ENCODE measurements at places on chromosomes 5 and 9.

DNA sequence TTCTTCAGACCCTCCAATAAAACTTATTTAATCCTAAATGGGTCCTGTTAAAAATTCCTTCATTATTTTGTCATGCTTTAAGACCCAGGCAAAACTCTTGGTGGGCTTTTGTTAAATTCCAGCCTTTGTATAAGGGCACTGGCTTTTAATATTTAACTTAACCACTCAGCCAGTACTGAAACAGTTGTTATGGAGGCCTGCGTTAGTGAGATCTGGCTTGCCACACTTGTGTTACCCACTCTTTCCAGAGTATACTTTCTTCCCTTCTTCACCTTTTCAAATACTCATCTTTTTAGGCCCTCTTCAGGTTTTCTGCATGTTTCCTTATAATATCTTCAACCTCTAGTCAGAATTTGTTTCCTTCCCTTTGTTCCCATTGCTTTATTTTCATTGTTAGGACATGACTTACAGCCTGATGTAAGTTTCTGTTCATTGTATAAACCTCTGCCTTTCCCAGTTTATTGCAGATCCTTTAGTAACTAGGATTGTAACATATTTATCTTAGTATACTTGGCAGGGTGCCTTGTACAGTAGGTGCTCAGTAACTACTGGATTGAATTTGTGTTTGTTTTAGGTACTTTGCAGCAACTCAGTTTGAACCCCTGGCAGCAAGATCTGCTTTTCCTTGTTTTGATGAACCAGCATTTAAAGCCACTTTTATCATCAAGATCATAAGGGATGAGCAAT is 48.8 kb downstream of the LNPEP start:
- DNase-seq, result no peak

GRCh38 chr5:169291877-169292276 is 9.1 kb downstream of the SLIT3 start:
- no peak for DNase-seq

- DNase-seq, result no peak
These were observed 69.6 kb downstream of the CHSY3 start for GRCh38 chr5:129973716-129974426.

GRCh38 chr5:161380486-161380885 is 166.0 kb downstream of the GABRB2 start:
- DNase-seq, result no peak

GRCh38 chr9:120808931-120809330 is 15.7 kb upstream of the FBXW2 start:
- no peak for DNase-seq

- no peak for DNase-seq
These were observed 8.8 kb downstream of the FAM200C start for GRCh38 chr5:160390787-160391696.

- no peak for DNase-seq
These were observed 113.6 kb downstream of the DEPDC1B start for GRCh38 chr5:60586307-60586901.

DNA sequence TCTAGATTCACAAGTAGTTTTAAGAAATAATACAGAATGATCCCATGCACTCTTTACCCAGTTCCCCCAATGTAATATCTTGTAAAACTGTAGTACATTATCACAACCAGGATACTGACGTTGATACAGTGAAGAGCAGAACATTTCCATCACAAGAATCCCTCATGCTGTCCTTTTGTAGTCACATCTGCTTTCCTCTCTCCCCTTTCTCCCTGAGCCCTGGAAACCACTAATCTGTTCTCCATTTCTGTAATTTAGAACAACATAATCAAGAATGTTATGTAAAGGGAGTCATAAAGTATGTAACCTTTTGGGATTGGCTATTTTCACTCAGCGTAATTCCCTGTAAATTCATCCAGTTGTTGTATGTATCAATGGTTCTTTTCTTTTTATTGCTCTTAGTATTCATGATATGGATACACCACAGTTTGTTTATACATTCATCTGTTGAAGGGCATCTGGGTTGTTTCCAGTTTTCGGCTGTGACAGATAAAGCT is 61.1 kb downstream of the ERCC6L2 start:
- DNase-seq, result no peak

GRCh38 chr9:70924380-70924779 is 197.0 kb downstream of the TRPM3 start:
- DNase-seq, result no peak

DNA sequence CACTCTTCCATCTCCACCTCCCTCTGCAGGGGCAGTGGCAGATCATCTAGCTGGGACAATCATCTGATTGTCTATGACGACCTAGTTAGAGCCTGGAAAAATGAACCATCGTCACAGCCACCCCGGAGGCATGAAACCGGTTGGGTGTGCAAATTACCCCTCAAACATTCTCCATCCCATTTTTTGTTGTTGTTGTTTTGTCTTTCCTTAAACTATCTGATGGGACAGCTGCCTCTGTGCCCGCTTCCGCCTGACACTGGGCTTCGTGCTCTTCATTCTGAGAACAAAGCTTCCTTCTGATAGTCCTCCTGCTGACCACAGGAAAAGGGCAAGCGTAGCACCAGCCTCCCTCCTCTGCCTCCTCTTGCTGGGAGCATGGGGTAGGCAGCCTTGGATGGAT is 7.0 kb upstream of the NDST1 start:
- no peak for DNase-seq

DNA sequence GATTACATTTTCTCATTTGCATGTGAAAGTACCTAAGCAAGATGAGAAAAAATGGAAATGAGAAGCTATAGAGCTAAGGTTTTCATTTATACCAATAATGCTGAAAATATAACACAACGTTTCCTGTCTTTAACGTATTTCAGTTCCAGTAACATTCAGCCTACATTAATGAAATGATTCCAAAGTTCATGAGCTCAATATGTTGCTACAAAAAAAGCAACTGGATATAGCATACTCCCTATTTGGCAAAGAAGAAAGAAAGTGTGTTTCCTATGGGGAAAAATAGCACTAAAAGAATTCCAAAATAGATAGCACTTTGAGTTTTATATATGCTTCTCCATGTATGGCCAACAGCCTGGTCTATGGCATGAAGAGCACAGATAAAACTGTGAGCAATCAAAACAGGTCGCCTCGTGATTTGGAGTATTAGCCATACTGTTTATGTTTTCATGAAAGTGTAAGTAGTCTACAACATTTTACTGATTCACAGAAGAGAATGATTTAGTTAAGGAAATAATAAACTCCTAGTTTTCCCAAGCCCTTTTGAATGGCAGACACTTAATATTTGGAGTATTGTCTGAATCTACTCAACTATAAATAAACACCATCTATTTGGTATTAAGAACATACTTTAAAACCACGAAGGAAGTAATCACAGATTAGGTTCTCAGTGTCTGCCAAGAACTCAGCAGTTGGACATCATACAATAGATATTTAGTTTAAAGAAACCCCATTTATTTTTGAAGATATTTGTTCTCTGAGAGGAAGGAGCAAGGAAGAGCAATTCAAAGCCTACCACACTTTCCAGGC is 258.7 kb upstream of the RASA1 start:
- no peak for DNase-seq

DNA sequence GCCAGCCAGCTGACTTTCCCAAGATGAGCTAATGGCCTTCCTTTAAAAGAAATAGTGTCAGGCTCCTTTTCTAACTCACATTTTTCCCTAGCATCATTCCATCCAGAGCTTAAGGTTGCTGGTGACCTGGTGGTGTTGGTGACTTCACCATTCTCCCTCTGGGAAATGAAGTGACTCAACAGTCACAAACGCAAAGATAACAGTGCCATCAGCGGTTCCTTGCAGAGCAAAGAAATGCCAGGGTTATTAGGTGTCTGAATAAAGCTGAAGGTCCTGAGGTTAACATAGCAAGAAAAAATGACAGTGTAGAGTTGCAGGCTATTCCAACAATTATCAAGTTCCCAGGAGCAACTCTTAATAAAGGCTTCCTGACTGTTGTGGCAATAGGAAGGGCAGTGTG is 111.8 kb upstream of the SLC44A1 start:
- DNase-seq, result no peak

DNA sequence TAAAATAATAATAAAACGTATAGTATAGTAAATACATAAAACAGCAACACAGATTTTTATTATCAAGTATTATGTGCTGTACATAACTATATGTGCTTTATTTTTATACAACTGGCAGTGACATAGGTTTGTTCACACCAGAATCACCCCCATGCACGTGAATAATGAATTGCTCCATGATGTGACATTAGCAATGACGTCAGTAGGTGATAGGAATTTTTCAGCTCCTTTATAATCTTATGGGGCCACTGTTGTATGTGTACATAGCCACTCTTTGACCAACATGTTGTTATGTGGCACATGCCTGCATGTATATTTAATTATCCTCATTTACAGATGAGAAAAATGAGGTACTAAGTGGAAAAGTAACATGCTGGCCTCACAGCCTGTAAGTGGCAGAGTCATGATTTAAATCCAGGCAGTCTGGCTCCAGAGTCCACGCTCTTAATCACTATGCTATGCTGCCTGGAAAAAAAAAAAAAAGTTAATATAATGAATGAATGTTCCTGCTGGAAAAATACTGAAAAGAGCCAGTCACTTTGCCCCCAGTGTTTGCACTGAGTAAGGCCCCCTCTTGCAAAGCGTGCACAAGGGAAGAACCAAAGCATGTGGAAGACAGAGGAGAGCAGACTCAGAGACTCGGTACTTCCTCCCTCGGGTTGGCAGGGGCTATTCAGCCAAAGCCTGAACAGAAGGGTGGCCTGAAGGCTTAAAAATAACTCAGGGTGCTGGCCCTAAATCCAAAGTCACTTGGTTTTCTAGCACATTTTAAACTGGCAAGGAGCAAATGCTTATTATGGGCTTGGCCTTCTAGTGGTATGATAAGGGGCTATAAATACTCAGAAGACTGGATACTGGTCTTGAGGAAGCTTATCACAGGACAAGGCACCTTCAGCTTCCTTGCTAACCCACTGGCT is 206.8 kb downstream of the GLIS3 start:
- no peak for DNase-seq

DNA sequence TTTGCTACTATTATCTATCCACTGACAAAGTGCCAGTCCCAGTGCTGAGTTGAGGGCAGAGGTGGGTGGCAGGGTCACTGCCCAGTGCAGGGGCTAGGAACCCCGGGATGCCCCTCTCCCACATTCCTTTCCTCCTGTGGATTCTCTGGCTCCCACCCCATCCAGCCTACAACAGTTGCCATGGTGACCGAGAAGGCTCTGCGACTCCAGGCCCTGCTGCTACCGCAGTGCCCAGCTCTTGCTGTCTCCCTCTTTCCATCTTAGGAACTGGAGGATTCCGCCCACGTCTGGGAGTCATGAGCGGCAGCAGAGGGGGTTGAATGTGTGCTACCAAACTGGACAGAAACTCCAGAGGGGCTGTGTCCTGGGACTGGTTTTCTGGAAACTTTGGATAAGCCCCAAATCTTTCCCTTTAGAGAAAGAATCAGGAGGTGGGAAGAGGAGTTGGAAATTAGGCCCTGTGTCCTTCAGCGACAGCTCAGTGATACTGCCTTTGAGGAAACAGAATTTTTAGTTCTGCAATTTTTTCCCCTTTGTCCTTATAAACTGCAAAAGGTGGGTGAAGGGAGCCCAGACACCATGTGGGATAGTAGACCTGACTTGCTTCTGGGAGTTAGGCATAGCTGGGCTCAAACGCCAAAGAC is 20.7 kb upstream of the C5orf47 start:
- no peak for DNase-seq

Data from DMS 273 treated with DMSO at 0.1 percent for 48 hours (cell line).